Daoy (cell line): ENCODE measurements at places on chromosomes 4 and X. TPM values are rescaled to one million over a fixed set of nuclear protein-coding genes. Genes with fewer than 3 reads are reported as not detected.
A peak's percentile ranks its signal among the peaks of the same experiment; 100 is the strongest.

The RAB39B gene
- total RNA-seq: 0.29 and 0.48 TPM in 2 replicates

The DGKK gene
- total RNA-seq: 0.11 TPM in 1 of 2 replicates, not detected in the other

The HTR2C gene
- 0.83 and 0.86 TPM in 2 replicates for total RNA-seq

The KLF8 gene
- 0.51 and 0.63 TPM in 2 replicates for total RNA-seq

The TMEM31 gene
- not detected in 2 replicates for total RNA-seq

The SCD5 gene
- total RNA-seq: 6.3 and 6.6 TPM in 2 replicates

The GRK4 gene
- total RNA-seq: 2.9 and 5.9 TPM in 2 replicates

The RXFP1 gene
- 0.30 and 1.1 TPM in 2 replicates for total RNA-seq

The PLS3 gene
- total RNA-seq: 111 and 115 TPM in 2 replicates

The TMEM154 gene
- 2.6 and 11.2 TPM in 2 replicates for total RNA-seq

The CYTL1 gene
- total RNA-seq: 15.8 and 22.1 TPM in 2 replicates

The SFRP2 gene
- total RNA-seq: not detected in 2 replicates

The ZNF41 gene
- 4.8 and 24.6 TPM in 2 replicates for total RNA-seq

The BST1 gene
- total RNA-seq: 3.8 and 11.0 TPM in 2 replicates

DNA sequence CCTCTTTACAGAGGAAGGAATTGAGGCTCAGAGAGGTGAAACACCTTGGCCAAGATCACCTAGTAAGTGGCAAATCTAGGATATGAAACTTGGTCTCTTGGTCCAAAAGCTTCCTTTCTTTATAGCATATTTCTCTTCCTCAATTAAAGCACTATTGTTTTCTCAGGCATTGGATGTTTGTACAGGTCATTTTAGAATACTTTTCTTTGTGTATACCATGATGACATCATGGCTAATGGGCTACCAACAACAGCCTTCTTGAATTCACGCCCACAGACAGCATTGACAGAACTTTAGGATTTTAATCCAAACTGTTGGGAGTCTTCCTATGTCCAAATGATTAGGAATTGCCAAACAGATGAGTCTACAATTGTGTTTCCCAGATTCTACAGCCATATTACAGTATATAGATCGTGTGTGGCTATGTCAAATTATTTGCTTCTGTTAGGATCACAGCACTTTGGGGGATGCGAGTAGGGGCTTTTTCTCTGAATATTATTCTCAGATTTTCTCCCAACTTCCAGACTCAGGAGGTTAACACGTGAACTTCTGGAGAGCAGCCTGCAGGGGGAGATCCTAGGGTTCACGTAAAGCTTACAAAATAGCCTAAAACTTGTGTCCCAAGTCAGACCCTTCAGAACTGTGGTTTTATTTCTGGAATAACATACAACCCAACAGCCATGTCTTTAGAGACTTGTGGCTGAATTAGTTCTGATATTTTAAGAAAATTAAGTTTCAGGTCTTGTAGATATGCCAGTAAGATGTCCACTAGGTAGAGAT is 191.8 kb downstream of the SHROOM3 start:
- DNase-seq: no peak

GRCh38 chrX:133698298-133698697 is 283.0 kb upstream of the GPC4 start:
- DNase-seq: peak; percentile 33

DNA sequence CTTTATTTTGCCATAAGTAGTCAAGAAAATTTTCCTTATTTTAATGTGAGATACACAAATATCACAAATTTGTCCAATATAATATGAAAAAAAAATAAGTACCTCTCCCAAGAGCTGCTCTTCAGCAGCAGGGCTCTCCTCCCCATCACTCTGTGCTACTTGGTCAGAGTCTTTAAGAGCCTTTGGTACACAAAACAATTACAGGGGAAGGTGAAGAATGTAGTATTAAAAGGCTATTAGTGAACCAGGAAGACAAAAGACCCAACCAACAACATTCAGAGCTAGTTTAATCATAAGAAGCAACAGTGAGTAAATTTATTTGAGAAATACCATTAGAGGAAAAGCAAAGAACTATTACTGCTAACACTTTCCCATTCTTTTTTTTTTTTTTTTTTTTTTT is 29.4 kb downstream of the SEC31A start:
- DNase-seq: no peak

- no peak for DNase-seq
Measured at GRCh38 chr4:131054489-131055019, 1958.6 kb downstream of the C4orf33 start.

DNA sequence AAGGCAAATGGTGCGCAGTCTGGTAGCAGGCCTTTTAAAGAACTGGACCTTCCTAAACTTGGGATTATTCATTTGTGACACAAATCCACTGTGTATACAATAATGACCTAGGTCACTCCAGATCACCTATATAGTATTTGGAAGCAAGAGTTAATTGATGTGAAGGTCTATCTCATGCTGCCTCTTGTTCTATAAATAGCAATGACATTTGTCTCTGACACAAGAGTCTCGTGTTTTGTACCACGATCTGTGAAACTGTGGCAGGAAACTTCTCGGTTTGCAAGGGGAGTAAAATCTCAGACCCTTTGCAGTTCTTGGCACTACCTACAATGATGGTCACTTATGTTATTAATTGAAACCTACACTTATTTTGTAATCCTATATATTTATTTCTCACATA is 1408.4 kb downstream of the PCDH7 start:
- DNase-seq: no peak

GRCh38 chr4:35925806-35926205 is 318.5 kb downstream of the ARAP2 start:
- no peak for DNase-seq

DNA sequence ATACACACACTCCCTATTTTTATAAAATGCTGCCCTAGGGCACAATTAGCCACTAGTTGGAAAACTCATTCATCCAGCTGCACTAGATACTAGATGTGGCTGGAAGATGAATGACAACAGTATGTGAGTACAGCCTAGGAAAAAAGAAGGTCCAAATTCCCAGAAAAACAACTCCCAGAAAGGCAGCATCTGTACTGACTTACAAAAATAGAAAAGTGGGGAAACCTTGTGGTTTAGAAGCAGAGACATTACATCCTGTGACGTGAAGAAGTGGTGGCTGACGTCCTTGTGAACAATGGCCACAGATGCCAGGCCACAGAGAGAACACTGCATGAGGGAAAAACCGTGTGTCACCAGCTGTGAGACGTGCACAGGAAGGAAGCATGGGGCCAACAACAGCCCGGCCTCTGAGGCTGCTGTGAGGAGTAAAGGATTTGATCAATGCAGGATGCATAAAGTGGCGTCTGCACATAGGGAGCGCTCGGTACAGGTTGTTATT is 81.2 kb downstream of the SPRY1 start:
- no peak for DNase-seq

GRCh38 chr4:119744580-119744979 is 116.0 kb upstream of the PDE5A start:
- DNase-seq: peak; percentile 13

- DNase-seq: no peak
Measured at GRCh38 chr4:165059386-165059785, 5.7 kb downstream of the TRIM75 start.

DNA sequence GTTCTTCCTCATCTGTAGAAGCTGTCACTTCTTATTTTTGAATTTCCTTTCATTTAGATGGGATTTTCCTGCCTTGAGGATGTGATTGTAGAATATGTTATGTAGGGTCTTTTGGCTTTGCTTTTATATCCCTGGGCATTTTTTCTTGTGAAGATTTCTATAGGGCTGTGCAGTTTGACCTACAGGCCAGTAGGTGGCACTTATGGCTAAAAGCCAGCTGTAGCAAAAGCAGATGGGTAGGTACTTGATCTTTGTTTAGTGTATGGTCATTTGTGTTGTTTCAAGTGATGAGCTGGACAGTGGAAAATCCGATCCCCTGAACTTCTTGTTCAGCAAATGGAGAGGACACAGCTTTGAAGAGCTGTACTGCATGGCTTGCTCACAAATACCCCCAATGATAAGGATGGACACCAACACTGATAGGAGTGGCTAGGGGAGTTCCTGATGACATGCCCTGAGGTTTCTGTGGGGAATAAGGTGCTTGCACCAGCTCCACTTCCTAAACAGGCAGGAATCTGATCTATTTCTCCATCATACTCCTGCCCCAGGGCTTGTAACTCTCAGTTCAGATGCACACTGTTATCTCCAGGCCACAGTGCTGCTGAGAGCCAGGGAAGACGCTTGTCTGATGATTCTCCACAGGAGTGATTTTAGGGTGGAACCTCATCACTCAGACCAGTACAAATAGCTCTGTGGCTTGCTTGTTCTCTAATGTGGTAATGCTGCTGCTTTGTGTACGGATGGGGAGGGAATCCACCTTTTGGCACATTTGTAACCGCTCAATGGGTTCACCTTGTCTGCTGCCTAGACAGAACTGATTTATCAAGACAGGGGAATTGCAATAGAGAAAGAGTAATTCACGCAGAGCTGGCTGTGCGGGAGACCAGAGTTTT is 417.1 kb upstream of the MAGEB16 start:
- DNase-seq: no peak

- no peak for DNase-seq
Measured at GRCh38 chrX:85630901-85631300, 251.4 kb upstream of the POF1B start.

- DNase-seq: no peak
Measured at GRCh38 chr4:3407171-3407771, 34.5 kb upstream of the HGFAC start.

- no peak for DNase-seq
Measured at GRCh38 chr4:128169245-128169644, 108.1 kb downstream of the LARP1B start.

GRCh38 chr4:70709611-70710205 is 12.1 kb upstream of the RUFY3 start:
- no peak for DNase-seq

DNA sequence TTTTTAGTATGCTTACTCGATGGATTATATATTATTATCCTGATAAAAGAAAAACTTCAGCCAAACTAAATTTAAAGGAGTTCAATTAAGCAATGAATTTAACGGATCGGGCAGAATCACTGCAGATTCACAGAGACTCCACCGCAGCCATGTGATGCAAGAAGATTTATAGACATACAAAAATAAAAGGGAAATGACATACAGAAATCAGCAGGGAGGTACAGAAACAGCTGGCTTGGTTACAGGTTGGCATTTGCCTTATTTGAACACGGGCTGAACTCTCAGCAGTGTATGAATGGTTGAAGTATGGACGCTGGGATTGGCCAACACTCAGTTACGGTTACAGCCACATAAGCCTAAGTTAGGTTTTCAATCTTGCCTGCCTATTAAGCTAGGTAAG is 35.4 kb upstream of the DHRSX start:
- DNase-seq: no peak

DNA sequence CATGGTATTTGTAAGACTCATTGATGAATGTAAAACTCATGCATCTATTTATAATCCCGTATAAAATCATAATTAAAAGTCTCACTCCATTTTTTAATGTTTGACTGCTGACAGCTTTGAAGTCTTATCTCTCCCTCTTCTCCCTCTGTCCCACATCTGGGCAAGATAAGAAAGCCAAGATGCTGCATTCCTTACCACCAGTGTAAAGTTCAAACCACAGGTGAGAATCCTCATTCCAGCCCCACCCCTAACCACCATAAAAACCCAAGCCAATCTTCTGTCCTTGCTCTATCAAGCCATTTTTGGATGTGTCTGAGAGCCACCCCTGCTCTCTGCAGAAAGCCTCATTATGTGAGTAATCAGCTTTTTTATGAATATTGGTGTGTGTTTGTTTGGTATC is 59.3 kb upstream of the MAGED1 start:
- DNase-seq: no peak

- no peak for DNase-seq
Measured at GRCh38 chr4:124861761-124862160, 149.2 kb upstream of the ANKRD50 start.
